Glutamatergic neuron (in vitro differentiated cells): ENCODE measurements at places on chromosomes 6 and 20. TPM values are rescaled to one million over a fixed set of nuclear protein-coding genes. Genes with fewer than 3 reads are reported as not detected.

The RBM24 gene
- 4.9 TPM for total RNA-seq

The ASIP gene
- total RNA-seq, result not detected

GRCh38 chr6:37936906-37937305, 117.4 kb downstream of the ZFAND3 start:
- DNase-seq, result no peak
- no peak overlapping the region for H3K4me3 ChIP-seq
- peaks cover 8% of the 10 kb centered on the region for H3K4me1 ChIP-seq
- no peaks in the 10 kb centered on the region for H3K36me3 ChIP-seq
- H3K27me3 ChIP-seq, result no peaks in the 10 kb centered on the region

DNA sequence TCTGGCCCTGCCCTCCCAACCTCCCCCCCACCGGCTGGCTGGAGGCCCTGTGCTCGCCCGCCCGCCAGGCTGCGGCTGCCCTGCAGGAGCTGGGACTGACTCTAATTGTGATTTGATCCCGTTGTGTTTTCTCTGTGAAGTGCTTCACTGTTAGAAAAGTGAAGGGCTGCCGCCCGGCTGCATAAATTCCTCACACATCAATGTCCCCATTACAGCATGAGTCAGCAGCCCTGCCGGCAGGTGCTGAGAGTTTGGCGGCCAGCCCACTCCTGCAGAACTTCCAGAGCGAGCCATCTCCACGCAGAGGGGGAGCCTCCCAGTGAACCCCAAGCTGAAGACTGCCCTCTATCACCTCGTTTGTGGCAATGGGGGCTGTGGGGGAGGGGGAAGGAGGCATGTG, 137.9 kb downstream of the DLL1 start:
- H3K36me3 ChIP-seq, result no peaks in the 10 kb centered on the region
- H3K27me3 ChIP-seq, result peaks cover 2% of the 10 kb centered on the region
- peaks cover 15% of the 10 kb centered on the region for H3K4me1 ChIP-seq
- no peak overlapping the region for H3K4me3 ChIP-seq

- no peaks in the 10 kb centered on the region for H3K4me1 ChIP-seq
- peak; percentile 41 for DNase-seq
- H3K4me3 ChIP-seq, result peak overlapping the region; percentile 89
- peaks cover 4% of the 10 kb centered on the region for H3K27me3 ChIP-seq
- H3K27ac ChIP-seq, result no peak overlapping the region
- H3K36me3 ChIP-seq, result no peaks in the 10 kb centered on the region
These were observed 14.8 kb upstream of the LPA start for GRCh38 chr6:160678744-160679401.

DNA sequence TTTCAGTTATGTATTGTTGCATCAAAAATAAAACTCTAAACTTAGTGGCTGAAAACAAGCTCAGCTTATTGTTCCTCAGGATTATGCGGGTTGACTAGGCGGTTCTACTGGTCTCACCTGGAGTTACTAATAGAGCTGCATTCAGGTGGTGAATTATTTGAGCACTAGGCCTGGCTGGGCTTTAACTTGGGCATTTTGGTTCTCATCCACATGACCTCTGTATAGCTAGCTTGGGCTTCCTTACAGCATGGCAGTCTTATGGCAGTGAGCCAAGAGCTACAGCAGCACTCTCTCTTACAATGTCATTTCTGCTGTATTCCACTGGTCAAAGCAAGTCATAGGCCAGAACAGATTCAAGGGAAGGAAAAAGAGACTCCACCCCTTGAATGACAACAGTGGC, 1.6 kb downstream of the PGBD1 start:
- DNase-seq, result no peak
- H3K4me1 ChIP-seq, result peaks cover 6% of the 10 kb centered on the region
- no peaks in the 10 kb centered on the region for H3K36me3 ChIP-seq
- H3K4me3 ChIP-seq, result peak overlapping the region; percentile 97
- H3K27me3 ChIP-seq, result no peaks in the 10 kb centered on the region

DNA sequence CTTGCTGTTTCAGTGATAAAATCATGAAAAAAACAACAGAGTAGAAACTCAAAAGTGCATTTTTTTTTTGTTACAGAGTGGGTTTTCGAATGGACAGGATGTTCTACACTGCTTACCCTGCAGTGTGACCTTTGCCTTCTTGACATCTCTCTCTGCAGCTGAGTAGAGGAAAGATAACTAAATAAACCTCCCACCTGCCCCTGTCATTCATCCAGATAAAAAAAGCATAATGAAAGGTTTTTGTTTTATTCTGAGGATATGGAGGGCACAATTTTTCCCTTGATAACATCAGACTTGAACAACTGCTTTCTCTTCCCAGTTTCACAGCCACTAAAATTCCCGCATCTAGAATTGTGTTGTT, 193.6 kb upstream of the FOXQ1 start:
- no peak for DNase-seq
- no peaks in the 10 kb centered on the region for H3K27me3 ChIP-seq
- no peak overlapping the region for H3K27ac ChIP-seq
- H3K4me1 ChIP-seq, result no peaks in the 10 kb centered on the region

DNA sequence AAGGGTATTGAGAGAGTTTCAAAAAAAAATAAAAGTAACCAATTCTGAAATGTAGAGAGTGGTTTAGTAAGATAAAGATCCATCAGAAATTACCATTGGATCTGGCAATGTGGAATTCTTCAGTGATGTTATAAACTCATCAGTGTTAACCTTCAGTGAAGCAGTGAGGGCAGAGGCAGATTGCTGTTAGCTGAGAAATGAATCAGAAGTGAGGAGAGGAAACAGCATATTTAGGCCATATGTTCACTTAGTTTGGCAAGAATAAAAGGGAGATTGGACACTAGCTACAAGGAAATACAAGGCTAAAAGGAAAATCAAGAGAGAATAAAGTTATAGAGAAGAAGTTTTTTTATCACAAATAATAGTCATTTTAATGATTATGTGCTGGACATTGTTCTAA, 9.6 kb downstream of the KCNQ5 start:
- no peaks in the 10 kb centered on the region for H3K36me3 ChIP-seq
- H3K4me1 ChIP-seq, result peaks cover 5% of the 10 kb centered on the region
- no peak for DNase-seq

DNA sequence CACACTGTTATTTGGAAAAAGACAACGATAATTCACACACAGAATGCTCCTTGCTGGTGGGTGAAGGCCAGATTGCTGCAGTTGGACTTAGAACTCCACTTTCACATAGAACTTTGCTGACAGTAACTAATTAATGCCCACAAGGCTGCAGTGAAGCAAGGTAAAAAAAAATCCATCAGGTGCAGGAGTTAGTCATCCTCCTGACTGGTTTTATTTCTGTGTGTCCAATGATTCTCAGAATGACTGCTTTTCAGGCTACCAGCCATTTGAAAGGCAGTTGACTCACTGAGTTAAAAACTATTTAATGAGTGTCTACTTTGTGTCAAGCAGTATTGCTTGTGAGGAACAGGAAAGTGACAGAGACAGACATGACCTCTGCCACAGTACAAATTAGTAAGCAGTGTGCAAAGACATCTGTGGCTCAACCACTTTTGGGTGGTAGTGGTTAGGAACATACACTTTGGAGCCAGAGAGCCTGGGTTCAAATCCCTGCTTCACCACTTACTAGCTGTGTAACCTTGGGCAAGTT, 41.9 kb downstream of the ELOVL5 start:
- H3K27me3 ChIP-seq, result peaks cover 4% of the 10 kb centered on the region
- no peak overlapping the region for H3K4me3 ChIP-seq
- no peak overlapping the region for H3K27ac ChIP-seq
- peaks cover 40% of the 10 kb centered on the region for H3K4me1 ChIP-seq
- H3K36me3 ChIP-seq, result no peaks in the 10 kb centered on the region
- no peak for DNase-seq

GRCh38 chr6:47967843-47968242, 143.2 kb downstream of the PTCHD4 start:
- H3K4me1 ChIP-seq, result no peaks in the 10 kb centered on the region
- no peak overlapping the region for H3K4me3 ChIP-seq
- DNase-seq, result no peak
- H3K27me3 ChIP-seq, result no peaks in the 10 kb centered on the region
- peaks cover 4% of the 10 kb centered on the region for H3K36me3 ChIP-seq
- no peak overlapping the region for H3K27ac ChIP-seq

DNA sequence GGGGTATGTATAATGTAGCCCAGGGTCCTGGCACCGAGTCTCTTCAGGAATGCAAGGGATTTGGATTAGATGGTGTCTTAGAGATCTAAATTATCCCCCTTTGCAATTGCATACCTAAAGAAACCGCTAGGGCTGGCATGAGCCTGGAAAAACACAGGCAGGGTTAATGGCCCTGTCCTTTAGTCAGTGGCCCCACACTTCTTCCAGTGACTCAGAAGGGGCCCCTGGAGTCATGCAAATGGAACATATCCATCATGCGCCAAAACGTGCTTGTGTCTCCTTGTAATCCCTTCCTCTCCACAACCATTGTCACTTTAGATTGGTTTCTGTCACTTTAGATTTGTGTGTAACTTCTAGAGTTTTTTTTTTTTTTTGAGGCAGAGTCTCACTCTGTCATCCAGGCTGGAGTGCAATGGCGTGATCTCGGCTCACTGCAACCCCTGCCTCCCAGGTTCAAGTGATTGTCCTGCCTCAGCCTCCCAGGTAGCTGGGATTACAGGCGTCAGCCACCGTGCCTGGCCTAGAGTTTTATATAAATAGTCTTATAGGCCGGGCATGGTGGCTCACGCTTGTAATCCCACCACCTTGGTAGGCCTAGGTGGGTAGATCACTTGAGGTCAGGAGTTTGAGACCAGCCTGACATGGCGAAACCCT, 8.7 kb upstream of the MYBL2 start:
- DNase-seq, result no peak
- peak overlapping the region; percentile 95 for H3K4me3 ChIP-seq
- H3K36me3 ChIP-seq, result no peaks in the 10 kb centered on the region
- H3K27me3 ChIP-seq, result peaks cover 4% of the 10 kb centered on the region
- H3K27ac ChIP-seq, result no peak overlapping the region
- H3K4me1 ChIP-seq, result no peaks in the 10 kb centered on the region

DNA sequence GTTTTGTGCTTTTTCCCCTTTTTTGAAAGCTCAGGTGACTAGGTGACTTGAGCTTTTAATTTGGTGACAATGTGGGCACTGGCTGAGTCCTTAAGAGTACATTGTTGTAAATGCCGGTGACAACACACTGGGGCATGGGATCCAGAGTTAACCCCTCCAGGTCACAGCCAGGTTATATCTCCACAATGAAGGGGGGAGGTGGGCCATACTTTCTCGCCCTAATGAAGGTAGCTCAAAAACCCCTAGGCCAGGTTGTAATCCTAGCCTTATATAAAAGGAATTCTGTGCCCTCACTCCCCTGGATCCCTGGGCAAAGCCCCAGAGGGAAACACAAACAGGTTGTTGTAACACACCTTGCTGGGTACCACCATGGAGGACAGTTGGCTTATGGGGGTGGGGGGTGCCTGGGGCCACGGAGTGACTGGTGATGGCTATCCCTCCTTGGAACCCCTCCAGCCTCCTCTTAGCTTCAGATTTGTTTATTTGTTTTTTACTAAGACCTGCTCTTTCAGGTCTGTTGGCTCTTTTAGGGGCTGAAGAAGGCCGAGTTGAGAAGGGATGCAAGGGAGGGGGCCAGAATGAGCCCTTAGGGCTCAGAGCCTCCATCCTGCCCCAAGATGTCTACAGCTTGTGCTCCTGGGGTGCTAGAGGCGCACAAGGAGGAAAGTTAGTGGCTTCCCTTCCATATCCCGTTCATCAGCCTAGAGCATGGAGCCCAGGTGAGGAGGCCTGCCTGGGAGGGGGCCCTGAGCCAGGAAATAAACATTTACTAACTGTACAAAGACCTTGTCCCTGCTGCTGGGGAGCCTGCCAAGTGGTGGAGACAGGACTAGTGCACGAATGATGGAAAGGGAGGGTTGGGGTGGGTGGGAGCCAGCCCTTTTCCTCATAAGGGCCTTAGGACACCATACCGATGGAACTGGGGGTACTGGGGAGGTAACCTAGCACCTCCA, 2.2 kb upstream of the VEGFA start:
- H3K36me3 ChIP-seq, result no peaks in the 10 kb centered on the region
- peaks cover 13% of the 10 kb centered on the region for H3K27me3 ChIP-seq
- H3K27ac ChIP-seq, result no peak overlapping the region
- no peak overlapping the region for H3K4me3 ChIP-seq
- no peak for DNase-seq
- H3K4me1 ChIP-seq, result peaks cover 6% of the 10 kb centered on the region

DNA sequence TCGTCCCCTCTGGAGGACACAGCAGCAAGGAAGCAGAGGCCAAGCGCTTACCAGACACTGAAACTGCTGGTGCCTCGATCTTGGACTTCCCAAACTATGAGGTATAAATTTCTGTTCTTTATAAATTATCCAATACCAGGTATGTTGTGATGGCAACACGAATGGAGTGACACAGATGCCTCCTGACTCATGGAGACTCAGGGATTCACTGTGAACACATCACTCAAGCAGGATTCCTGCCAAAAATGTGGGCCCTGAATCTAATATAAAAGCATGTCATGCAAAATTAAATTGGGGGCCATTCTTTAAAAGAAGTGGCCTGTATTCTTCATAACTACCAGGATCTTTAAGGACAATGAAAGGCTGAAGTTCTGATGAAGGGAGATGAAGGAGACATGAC, 52.5 kb upstream of the SLC22A23 start:
- H3K27ac ChIP-seq, result no peak overlapping the region
- no peak overlapping the region for H3K4me3 ChIP-seq
- H3K36me3 ChIP-seq, result peaks cover 5% of the 10 kb centered on the region
- H3K27me3 ChIP-seq, result peaks cover 2% of the 10 kb centered on the region
- DNase-seq, result no peak
- no peaks in the 10 kb centered on the region for H3K4me1 ChIP-seq

GRCh38 chr20:3367089-3367488, 40.4 kb downstream of the DNAAF9 start:
- peaks cover 4% of the 10 kb centered on the region for H3K27me3 ChIP-seq
- peaks cover 1% of the 10 kb centered on the region for H3K4me1 ChIP-seq
- no peak for DNase-seq
- H3K36me3 ChIP-seq, result peaks cover 9% of the 10 kb centered on the region
- no peak overlapping the region for H3K27ac ChIP-seq

- no peak overlapping the region for H3K27ac ChIP-seq
- H3K36me3 ChIP-seq, result peaks cover 9% of the 10 kb centered on the region
- H3K4me3 ChIP-seq, result no peak overlapping the region
These were observed 102.4 kb downstream of the FOXF2 start for GRCh38 chr6:1491591-1492319.

DNA sequence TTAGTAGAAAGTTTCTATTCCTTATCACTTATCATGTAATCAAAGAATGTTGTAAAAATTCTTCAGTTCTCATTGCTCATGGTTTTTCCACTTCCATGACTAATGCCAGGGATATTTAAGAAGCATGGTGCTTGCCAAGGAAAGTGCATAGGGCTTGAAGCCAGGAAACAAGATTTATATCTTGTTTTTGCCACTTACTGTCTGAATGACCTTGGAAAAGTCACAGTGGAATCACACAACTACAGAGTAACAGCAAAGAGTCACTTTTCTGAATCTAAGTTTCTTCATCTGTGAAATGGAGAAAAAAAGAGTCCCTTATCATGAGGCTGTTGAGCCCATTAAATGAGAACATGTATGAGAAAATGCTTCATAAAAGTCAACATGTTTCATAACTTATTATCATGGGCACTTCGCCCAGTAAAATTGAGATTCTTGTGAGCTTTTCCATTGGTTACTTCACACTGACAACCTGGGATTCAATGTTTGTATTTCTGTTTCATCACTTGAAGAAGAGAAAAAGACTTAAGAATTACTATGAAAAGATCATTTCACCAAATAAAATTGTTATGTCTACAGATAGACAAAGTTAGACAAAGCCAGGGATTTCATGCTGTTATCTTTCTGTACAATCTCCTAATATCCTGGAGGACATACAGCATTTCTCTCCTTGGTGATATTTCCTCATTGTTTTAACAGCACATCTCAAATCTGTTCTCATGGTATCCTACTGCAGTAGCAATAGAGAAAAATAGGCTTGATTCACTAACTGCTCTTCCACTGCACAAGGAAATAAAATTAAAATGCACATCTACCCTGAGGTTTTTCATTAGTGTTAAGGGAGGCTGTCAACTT, 7.6 kb upstream of the BMP5 start:
- no peaks in the 10 kb centered on the region for H3K27me3 ChIP-seq
- DNase-seq, result no peak
- H3K27ac ChIP-seq, result no peak overlapping the region
- no peak overlapping the region for H3K4me3 ChIP-seq
- no peaks in the 10 kb centered on the region for H3K4me1 ChIP-seq
